LHCN-M2 (cell line): ENCODE measurements at places on chromosomes 2 and 18.

GRCh38 chr2:171706152-171706803 lies 19.0 kb downstream of the DYNC1I2 start:
- DNase-seq: peak; percentile 46

- peak; percentile 18 for DNase-seq
Measured at GRCh38 chr18:35387152-35387571, 10.0 kb upstream of the ZNF396 start.

DNA sequence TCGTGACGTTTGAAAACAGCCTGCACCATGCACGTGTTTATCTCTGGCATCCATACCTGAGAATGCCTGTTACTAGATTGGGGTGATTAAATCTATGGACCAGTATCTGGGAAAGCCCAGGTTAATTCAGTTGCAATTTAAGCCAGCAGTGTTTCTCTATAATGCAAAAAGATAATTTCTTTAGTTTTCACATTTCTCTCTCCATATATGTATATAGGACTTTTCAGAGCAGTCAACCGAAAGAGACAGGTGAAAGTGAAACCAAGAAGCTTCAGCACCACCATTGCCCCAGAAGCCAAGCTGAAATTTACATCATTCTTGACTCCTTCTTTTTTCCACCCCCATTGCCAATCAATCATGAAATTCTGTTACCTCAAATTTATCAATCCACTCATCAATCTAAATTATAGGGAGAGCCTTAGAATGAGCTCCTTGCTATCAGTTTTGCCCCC lies 2.7 kb upstream of the LRP2 start:
- DNase-seq: no peak

DNA sequence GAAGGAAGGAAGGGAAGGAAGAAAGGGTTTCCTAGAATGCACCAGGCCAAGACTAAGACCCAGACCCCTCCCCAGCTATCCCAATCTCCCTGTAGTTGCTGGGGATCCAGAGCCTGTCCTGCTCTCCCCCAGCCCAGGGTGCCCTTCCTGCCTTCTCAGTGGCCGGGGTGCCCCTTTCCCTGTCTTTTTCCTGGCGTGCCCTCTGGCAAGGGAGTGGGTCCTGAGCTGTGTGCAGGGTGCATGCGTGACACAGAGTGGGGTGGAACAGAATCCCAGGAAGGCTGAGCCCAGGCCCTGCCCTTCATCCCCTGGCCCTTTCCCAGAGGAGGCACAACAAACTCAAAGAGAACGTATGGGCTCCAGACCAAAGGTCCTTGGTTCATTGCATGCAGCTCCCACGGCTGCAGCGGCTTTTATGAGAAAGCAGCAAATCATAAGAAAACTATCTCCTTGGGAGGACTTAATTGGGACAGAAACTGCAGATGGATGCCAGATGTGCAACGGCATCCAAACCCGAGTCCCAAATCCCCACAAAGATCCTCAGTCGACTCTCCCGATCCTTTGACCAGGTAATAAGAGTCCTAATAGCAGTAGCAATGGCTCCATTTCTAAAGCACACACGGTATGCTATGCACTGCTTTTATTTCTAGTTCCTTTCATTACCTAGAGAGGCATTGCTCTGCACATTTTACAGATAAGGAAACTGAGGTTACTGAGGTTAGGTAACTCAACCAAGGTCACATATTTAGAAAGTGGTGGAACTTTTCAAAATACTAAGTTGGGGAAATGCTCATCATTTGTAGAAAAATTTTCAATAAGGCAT lies 12.7 kb upstream of the ARID5A start:
- no peak for DNase-seq

- DNase-seq: no peak
Measured at GRCh38 chr18:73168236-73168635, 300.4 kb upstream of the NETO1 start.

DNA sequence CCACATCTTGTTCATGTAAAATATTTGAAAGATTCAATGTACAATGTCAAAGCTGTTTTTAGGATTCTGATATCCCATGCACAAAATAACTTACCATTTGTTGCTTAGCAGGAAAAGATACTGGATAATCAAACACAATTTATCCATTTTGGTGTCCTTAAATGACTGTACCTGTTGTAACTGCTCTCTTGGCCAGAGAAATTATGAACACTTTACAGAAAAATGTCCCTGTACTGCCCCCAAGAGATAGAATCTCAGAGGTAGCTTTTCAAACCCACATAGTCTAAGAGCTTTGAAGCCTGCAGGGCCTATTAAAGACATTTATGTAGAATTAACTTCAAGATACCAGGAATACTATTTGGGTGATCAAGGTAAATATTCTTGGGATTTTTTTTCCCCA lies 12.2 kb upstream of the ME2 start:
- DNase-seq: peak; percentile 29

DNA sequence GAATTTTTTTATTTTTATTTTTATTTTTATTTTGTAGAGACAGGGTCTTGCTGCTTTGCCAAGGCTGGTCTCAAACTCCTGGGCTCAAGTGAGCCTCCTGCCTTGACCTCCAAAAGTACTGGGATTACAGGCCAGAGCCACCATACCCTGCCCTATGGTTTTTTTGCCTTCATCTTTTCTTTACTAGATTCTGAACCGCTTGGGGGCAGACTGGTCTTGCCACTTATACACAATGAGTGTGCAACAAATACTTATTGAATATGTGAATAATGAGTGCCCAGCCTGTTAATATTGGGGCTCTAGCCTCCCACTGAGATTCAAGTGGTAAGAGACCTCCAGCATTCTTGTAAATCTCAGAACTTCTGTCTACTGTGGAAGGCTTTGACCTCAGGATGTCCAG lies 3.9 kb downstream of the NCK2 start:
- DNase-seq: no peak

- peak; percentile 16 for DNase-seq
Measured at GRCh38 chr2:40741532-40741931, 289.6 kb upstream of the SLC8A1 start.

DNA sequence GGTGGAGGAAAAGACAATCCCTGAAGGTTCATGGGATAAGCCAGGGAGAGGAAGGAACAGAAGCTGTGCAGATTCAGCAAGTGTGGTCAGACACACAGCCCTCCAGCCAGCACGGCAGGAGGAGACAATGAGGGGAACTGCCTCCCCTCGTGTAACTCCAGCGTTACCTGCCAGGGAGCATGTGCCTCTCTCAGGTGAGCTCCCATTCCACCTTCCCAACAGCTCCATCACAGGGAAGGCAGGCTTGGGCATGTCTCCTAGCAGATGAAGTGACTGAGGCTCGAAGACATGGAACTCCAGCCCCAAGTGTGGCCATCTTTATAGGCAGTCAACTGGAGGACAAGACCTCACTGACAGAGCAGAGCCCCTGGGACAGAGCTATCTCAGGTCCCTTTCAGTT lies 47.4 kb downstream of the ZBTB7C start:
- no peak for DNase-seq
